ENCODE measurements at places on chromosomes 3 and 15.
A peak's percentile ranks its signal among the peaks of the same experiment; 100 is the strongest.

DNA sequence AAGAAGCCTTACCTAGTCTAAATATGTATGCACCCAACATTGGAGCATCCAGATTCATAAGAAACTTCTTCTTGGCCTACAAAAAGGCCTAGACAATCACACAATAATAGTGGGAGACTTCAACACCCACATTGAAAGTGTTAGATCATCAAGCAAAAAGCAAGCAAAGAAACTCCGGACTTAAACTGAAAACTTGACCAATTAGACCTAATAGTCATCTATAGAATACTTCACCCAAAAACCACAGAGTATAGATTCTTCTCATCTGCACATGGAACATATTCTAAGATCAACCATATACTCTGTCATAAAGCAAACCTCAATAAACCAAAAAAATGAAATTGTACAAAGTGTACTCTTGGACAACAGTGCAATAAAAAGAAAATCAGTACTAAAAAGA is 22.3 kb upstream of the OR5K4 start:
- DNase-seq: no peak

DNA sequence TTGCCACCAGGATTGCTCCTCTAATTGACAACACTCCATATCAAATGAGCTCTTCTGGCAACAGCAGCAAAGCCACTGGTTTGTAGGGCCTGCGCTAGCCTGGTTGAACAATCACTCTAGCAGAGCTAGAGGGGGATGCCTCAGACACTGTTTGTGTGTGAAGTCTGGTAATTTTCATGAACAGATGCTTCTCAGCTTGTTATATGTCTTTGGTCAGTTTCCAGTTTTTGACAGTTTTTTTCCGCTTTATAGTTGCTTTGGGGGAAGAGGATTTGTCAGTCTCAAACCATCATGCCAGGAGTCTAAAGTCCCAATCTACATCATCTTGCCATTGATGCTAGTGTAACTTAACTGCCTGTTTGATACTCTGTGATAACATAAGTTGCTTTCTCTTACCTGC is 136.0 kb downstream of the HCN4 start:
- DNase-seq: no peak

GRCh38 chr3:134367869-134368750 is 6.1 kb downstream of the AMOTL2 start:
- DNase-seq: no peak

DNA sequence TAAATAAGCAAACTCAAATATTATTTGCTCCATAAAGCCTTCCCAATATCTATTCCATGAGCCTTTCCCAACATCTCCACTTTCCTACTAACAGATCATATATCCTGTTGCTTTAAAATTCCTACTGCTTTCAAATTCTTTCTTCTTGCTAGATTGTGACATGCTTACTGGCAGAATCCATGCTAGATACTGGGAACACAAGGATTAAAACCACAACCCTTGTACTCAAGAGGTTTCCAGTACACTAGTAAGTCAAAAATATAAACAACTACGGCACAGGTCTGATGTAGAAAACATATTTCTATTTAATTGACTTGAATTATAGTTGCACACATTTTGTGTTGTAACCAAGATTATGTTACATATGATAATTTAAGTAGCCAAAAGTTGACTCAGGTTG is 275.0 kb downstream of the ZBTB20 start:
- DNase-seq: no peak

DNA sequence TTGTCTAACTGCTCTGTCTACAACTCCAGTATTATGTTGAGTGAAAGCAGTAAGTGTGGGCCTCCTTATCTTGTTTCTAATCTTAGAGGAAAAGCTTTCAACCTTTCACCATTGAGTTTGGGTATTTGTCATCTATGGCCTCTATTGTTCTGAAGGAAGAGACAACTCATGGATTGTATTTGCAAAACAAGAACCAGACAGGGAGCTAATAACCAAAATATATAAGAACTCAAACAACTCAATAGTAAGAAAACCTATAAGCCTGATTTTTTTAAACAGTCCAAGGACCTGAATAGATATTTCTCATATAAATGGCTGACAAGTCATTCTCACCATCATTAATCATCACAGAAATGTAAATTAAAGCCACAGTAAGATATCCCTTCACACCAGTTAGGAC is 113.0 kb downstream of the TAFA4 start:
- DNase-seq: no peak

- DNase-seq: peak; percentile 28
Measured at GRCh38 chr3:172709774-172710663, 848 bp downstream of the NCEH1 start.

GRCh38 chr3:46922871-46923558 is 45.5 kb downstream of the PTH1R start:
- no peak for DNase-seq

GRCh38 chr15:92462424-92463125 is 68.9 kb downstream of the ST8SIA2 start:
- DNase-seq: no peak

DNA sequence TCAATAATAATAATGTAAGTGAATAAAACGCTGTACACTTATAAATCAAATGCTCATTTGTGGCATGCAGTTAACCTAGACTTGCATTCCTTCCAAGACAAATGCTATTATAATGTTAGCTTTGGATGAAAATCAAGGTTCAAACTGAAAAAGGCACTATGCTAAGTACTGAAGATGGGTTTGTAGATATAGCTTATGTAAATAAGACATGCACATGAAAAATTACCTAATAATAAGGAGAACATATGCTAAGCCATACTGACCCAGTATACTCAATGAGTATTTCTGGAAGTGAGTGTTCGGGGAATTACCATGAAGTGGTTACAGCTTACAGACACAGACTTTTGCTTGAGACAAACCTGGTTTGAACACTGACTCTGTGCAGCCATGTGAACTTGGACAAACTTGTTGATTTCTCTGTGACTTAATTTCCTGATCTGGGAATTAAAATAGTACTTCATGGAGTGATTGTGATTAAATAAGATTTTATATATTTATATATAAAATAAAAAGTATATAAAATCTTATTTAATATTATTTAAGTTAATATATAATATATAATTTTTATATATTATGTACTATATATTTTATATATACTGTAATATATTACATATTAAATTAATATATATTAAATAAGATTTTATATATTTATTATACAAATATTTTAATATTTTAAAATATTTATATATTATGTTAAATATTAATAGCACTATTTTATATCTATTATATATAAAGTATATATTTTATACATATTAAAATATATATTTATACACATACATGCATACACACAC is 159.2 kb downstream of the ZPLD1 start:
- DNase-seq: no peak
